ENCODE measurements at places on chromosomes 13 and 19.

GRCh38 chr13:104715111-104715510 is 1648.9 kb upstream of the SLC10A2 start:
- no peak for DNase-seq

GRCh38 chr19:41479757-41480191 is 36.8 kb downstream of the ERICH4 start:
- no peak for DNase-seq

- no peak for DNase-seq
Measured at GRCh38 chr13:48302871-48303358, 636 bp upstream of the RB1 start.

- no peak for DNase-seq
Measured at GRCh38 chr13:71217827-71218226, 649.2 kb downstream of the DACH1 start.

DNA sequence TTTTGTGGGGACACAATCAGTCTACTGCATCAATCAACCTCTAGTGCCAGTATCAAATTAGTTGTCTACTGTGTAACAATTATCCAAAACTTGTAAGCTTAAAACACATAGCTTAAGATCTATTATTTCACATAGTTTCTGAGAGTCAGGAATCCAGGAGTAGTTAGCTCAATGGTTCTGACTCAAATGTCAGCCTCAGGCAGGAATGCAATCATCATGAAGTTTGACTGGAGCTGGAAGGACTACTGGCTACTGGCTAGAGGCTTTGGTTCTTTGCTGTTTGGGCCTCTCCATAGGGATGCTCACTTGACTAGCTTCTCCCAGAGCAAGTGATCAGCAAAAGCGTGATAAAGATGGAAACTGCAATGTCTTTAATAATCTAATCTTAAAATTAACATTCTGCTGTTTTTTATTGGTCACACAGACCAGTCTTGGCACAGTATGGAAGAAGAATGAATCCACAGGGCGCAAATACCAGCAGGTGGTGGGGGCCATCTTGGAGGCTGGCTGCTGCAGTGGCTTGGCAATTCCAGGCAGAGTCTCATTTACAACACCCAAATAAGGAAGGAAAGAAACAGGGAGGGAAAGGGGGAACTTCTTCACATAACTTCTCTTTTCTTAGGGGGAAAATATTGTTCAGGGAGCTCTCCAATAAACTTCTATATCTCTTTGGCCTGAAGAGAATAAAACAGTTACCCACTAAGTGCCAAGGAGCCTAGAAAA is 15.7 kb downstream of the CAB39L start:
- DNase-seq = no peak

DNA sequence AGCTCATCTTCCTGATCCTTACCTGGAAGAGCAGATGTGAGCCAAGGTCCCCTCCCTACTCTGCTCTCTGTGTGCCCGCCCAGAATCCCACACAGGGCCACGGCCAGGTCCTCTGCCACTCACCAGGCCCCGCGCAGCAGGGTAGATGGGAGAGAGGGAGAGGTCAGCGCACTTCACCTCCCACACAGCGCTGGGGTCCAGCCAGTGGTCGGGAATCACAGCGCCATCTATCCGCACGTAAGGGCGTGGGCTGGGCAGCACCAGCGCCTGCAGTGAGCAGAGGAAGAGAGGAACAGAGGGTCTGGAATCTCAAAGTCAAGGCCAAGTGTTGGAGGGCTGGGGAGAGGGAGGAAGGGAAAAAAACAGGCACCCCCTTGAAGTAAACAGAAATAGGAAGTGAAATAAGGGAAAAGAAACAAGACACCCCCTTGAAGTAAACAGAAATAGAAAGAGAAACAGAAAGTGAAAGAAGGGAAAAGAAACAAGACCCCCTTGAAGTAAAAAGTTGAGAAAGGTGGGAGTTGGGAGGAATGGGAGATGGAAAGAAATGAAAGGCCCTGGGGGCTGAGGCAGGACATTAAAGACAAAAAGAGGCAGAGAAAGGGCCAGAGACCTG is 7.0 kb upstream of the PLA2G4C start:
- no peak for DNase-seq

DNA sequence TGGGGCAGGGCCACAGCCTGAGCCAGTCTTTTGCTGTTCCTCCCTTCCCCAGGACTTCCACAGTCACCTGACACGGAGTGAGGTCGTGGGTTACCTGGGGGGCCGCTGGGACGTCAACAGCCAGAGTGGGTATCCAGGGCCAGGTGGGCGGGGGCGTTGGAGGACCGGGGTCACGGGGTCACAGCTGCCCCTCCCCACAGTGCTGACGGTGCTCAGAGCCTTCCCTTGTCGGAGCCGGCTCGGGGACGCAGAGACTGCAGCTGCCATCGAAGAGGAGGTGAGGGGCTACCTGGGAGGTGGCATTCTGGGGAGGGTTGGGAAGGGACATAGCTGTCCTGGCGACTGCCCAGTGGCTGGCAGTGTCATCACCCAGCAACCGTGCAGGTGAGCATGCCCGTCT is 11.5 kb downstream of the MPND start:
- DNase-seq = no peak

GRCh38 chr13:57918913-57919312 is 287.4 kb downstream of the PCDH17 start:
- DNase-seq = no peak

GRCh38 chr13:59946944-59947343 is 216.8 kb downstream of the DIAPH3 start:
- no peak for DNase-seq

DNA sequence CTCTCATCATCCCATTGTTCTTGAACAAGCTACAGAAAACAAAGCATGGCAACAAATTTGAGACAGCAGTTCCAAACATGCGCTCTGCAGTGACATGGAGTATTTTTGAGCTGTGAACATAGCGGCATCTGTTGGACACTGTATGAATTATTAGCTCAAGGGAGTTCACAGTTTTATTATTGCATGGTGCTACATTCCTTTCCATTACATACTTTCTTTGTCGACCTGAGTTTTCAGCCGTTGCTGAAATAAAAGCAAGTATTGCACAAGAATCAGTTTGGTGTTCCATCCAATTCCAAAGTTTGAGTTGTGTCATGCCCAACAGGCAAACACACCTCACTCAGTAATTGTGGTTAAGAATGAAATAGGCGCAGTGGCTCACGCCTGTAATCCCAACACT is 30.1 kb upstream of the METTL21C start:
- no peak for DNase-seq

- no peak for DNase-seq
Measured at GRCh38 chr13:23644126-23644419, 73.9 kb downstream of the TNFRSF19 start.

GRCh38 chr19:42985588-42985987 is 40.7 kb downstream of the PSG11 start:
- DNase-seq = no peak

DNA sequence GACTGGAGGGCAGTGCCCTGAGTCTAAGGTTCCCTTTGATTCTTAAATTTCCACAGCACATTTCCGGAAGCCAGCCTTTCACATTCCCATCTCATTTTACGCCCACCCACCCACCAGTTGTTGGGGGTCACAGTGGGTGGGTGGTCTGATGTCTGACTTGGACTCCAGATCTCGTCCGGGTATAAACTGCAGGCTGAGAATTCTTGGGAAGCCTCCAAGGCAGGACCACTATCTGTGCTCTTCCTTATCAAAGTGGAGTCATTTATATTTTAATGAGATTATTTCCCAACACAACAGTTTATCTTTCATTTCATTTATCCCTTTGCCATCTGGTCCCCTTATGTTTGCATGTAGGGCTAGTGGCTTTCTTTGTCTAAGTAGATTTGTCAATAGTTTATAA is 3.6 kb upstream of the FAM124A start:
- no peak for DNase-seq

GRCh38 chr19:8401981-8402411 is 11.1 kb upstream of the MARCHF2 start:
- DNase-seq = no peak

DNA sequence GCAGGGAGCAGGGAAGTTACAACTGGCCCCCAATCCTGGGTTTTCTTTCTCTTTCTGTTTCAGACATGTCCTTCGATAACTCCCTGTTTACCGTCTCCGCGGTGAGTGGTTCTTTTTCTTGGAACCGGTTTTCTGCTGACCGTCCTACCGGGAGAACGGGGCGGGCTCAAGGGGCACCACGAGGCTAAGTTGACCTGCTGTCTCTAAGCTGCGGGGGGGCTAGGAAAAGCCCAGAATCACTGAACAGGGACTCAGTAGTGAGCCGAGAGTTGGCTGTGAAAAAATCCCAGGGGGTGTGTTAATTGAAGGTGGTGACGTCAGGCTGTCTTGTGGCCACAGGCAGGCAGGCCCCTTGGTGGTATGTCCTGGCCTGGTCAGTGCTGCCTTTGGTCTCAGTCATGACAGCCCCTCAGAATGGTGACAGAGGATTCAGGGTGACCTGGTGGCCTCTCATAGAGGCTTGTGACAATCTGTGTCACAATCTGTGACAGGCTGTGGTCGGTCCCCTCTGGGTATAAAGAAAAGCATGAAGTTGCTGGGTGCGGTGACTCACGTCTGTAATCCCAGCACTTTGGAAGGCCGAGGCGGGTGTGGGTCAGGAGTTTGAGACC is 8.1 kb upstream of the CARM1 start:
- no peak for DNase-seq

- DNase-seq = no peak
Measured at GRCh38 chr19:4305257-4305612, 837 bp downstream of the FSD1 start.

DNA sequence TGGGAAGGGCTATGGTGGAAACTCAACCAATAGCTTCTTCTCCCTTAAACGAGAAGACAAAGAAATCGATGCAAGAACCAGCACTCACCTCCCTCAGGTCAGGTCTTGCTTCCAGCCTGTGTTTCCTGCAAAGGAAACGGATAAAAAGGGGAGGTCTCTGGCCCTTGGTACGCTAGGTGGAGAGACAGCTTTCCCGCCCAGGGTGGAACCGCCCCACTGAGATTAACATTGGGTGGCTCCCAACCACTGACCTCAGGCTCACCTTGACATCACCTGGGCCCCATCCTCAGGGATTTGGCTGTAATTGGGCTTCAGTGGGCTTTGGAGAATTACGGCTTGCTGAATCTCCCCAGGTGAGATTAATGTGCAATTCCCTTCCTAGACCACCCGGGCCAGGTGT is at the start of gene NLRP7:
Gene NLRP7 (minus strand): TSS at position 150 of the 400 bp plus-strand sequence.
- DNase-seq = no peak

DNA sequence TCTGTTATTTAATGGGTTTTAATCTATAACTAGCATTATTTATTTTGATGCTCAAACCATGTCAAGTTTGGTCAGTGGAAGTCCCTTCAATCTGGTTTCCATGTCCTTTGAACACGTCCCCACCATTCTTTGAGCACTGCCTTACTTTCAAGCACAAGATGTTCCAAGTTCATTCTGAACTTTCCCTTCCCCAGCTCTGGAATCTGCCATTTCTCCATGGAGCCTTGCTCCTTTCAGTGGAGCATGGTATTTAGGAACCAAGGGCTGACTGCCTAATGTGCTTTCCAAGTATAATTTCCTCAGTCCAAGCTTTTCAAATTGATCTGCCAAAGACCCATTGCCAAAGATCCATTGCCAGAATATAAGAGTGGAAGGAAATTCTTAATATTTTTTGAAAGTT is 1.1 kb upstream of the ZNF546 start:
- DNase-seq = no peak

GRCh38 chr19:46069806-46070341 is 29.1 kb upstream of the IGFL4 start:
- DNase-seq = no peak

GRCh38 chr19:50817941-50818858 is 5.4 kb downstream of the KLK1 start:
- DNase-seq = peak; percentile 58

GRCh38 chr19:16957151-16957701 is 68.4 kb downstream of the F2RL3 start:
- DNase-seq = no peak

- DNase-seq = no peak
Measured at GRCh38 chr19:16345457-16345856, 20.8 kb downstream of the KLF2 start.

DNA sequence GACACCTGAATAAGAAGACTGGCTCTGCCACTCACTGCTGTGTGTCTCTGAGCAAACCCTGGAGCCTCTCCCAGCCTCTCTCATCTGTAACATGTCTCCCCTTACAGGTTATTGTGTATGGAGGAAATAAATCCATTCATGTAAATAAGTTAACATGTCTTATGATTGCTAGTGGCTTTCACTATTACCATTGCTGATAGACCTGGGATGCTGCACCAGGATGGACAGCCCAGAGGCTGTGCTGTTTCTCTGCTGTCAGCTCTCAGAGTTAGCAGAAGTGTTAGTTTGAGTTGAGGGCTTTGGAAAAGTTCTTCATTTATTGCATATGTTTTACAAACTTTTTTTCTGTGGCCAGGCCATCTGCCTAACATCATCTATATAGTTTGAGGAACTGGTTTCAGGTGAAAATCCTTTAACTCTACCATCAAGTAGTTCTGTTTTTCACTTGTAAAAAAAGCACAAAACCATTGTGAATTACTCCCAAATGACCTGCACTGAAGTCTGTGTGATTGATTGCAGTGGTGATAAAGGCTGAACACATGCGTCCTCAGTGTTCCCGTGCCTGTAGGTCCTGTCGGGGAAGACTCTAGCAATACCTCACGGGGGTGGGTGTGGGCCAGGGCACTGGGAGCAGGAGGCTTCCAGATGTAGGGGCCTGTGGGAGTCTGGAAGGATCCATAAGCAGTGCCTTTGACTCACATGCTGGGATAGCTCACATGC is 24.6 kb downstream of the MPHOSPH8 start:
- DNase-seq = no peak

DNA sequence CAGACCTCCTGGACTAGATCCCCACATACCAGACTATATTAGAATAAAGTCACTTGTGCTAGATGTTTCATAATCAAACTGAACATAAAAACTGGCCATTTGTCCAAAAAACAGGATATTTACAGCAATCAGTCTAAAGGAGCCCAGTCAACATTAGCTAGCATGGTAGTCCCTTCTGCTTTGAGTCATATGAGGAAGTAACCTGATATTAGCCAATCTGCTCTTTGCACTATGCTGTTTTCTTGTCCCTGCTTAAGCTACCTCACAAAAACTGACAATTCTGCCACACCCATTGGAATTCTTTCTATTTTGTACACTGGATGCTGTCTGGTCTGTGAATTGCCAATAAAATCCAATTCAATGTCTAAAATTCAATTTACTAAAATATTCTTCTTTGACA is 1824.2 kb downstream of the OLFM4 start:
- no peak for DNase-seq

DNA sequence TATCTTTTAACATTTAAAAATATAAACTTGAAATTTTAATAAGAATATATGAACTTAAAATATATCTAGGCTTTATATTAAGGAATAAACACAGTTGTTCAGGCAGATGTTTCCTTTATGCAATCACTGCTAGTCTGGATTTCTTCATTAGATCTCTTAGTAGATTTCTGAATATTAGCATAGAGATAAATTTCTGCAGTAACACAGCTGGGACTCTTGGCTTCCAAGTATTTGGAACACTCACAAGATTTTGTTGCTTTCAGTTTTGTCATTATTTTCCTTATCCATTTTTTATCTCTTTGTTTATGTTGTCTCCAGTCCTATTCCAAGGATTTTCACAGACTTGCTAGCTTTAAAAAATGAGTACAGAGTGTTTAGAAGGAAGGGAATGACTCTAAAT is 857.1 kb downstream of the GPC5 start:
- no peak for DNase-seq

Measured in stimulated activated CD4-positive, alpha-beta T cell treated with anti-CD3 and anti-CD28 coated beads, Interleukin-1b, Interleukin-23, amount 100 ng/mL, for 48 hours (primary cell).